Uterus (tissue), 4 donors: ENCODE measurements at places on chromosomes 3 and 15. TPM values are rescaled to one million over a fixed set of nuclear protein-coding genes. Genes with fewer than 3 reads are reported as not detected.

FBXW12 gene
- total RNA-seq: 0.55 TPM

GP5 gene
- total RNA-seq: 0.41 TPM

JAGN1 gene
- total RNA-seq: 32.0 TPM

PEX11A gene
- total RNA-seq: 2.3 TPM

DNA sequence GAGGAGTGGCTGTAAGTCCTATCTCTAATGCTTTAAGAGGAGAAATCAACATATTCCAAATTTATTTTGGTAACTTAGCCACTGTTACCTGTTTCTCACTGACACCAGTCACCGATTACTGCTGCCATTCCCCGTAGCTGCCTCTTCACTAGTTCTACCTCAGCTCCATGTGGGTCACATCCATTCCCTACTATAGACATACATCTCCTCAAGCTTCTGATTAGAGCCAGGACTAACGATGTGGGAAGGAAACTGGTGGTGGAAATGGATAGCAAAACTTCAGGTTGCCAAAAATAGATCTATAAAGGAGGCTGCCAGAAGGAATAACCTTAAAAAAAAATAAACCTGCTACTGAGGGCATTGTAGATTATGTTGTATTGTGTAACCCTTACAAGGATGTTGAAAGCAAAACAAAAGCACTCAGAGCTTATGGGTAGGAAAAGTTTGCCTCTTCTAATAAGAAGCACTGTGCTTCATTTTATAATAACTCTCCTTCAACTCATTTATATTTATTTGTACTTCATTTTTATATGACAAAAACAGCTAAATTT lies 56.0 kb downstream of the KAT2B start:
- H3K4me3 ChIP-seq: no peak overlapping the region
- DNase-seq: no peak
- no peak overlapping the region for H3K27ac ChIP-seq
- H3K27me3 ChIP-seq: no peaks in the 10 kb centered on the region

GRCh38 chr15:32830241-32830640 lies 112.4 kb downstream of the GREM1 start:
- H3K4me1 ChIP-seq: no peaks in the 10 kb centered on the region
- no peaks in the 10 kb centered on the region for H3K36me3 ChIP-seq
- DNase-seq: no peak
- H3K27ac ChIP-seq: no peak overlapping the region
- H3K4me3 ChIP-seq: no peak overlapping the region

GRCh38 chr3:18886331-18886730 lies 262.0 kb upstream of the KCNH8 start:
- no peak overlapping the region for H3K27ac ChIP-seq
- H3K4me3 ChIP-seq: no peak overlapping the region
- H3K4me1 ChIP-seq: no peaks in the 10 kb centered on the region
- H3K27me3 ChIP-seq: no peaks in the 10 kb centered on the region

DNA sequence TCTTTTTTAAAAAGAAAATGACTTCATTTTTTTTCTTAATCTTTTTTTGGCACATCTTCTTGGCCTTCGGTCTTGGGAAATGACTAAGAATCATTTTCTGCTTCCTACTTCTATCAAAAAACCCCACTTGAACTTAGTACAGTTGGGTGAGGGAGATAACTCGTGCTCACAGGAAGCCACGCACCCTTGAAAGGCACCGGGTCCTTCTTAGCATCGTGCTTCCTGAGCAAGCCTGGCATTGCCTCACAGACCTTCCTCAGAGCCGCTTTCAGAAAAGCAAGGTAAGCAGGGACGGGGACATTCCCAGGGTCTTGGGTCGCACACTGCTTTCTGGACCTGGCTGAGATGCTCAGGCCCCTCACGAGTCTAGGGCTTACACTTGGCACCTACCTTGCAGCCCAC lies at the start of gene CCR4:
CCR4 (plus strand) TSS at position 235 of the 402 bp plus-strand sequence. CDS start 1,779 bp downstream, outside the sequence.
- H3K4me1 ChIP-seq: no peaks in the 10 kb centered on the region
- H3K36me3 ChIP-seq: no peaks in the 10 kb centered on the region
- H3K27ac ChIP-seq: no peak within 1 kb of the TSS
- no peaks in the 10 kb centered on the region for H3K27me3 ChIP-seq

DNA sequence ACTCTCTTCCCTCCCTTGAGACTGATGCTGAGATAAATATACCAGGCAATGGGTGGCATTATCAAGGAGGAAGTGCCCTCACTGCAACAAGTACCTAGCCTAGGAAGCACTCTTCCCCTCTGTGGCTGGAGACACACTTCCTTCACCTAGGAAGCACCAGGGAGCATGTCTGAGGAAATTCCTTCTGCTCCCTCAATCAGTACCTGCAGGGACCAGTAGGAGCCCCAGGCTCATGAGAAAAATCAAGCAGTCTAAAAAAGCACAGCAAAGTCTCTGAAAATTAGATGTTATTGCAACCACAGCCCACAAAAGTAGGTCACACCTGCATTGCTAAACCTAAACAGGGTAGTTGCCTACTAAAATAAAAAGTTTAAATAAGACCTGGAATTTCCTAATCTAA lies 78.2 kb upstream of the TRPM1 start:
- no peaks in the 10 kb centered on the region for H3K4me1 ChIP-seq
- no peak for DNase-seq
- no peak overlapping the region for H3K4me3 ChIP-seq
- no peaks in the 10 kb centered on the region for H3K27me3 ChIP-seq

DNA sequence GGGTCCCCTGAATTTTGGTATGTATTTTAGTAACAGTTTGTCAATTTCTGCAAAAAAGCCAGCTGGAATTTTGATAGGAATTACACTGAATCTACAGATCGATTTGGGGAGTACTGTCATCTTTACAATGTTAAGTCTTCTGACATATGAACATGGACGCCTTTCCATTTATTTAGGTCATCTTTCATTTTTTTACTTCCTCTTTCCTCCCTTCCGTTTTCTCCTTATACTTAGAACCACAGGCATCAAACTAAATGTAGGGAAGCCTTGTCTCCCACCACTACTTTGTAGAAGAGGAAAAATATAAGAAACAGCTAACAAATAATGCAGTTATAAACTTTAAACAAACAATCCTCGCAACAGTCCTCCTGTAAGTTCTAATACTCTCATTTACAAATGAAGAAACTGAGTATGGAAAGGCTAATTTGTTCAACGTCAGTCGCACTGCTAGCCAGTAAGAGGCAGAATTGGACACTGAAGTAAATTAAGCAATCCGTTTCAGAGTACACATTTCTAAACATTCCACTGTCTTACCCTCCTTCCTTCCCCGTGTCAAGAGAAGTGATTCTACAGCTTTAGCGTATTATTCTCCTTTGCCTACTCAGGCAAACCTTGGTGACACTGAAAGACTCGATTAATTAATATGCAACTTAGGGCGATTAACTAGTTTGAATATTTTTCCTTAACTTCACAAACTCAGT lies 25.6 kb downstream of the RHOA start:
- no peaks in the 10 kb centered on the region for H3K27me3 ChIP-seq
- H3K36me3 ChIP-seq: no peaks in the 10 kb centered on the region
- H3K4me1 ChIP-seq: no peaks in the 10 kb centered on the region
- H3K4me3 ChIP-seq: no peak overlapping the region
- no peak for DNase-seq
- no peak overlapping the region for H3K27ac ChIP-seq

- H3K4me1 ChIP-seq: no peaks in the 10 kb centered on the region
- H3K27me3 ChIP-seq: no peaks in the 10 kb centered on the region
- no peak overlapping the region for H3K27ac ChIP-seq
- H3K4me3 ChIP-seq: no peak overlapping the region
- no peaks in the 10 kb centered on the region for H3K36me3 ChIP-seq
- no peak for DNase-seq
Observed at GRCh38 chr3:196270499-196270898, 17.0 kb downstream of the PCYT1A start.
